ENCODE measurements at places on chromosomes 7 and 10.

DNA sequence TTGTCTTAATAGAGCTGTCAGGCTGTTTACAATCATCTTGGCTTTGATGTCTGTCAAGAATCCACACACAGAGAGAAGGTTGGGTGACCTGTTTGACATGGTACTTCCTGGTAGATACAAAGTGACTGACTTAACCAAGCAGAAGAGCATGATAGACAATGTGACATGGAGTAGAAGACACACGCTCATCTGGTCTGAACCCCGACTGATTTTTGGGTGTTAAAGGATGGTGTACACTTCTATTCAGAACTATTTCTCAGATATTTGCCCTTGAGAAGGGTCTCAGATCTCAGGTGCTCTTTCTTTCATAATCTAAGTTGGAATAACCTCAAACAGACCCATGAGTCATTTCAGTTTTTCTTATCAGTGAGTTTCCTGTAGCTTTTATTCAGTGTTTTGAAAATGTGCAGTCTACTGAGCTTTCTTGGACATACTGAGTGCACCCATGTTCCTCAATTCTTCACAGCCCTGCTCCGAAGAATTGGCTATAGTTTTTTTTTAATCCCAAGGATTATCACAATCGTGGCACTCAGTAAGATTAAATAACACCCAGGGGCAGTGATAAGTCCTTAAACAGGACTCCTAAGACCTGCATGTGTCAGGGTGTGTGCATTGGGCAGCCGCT is 46.4 kb upstream of the NXPH1 start:
- DNase-seq = no peak

GRCh38 chr7:44348300-44348699 is 22.9 kb upstream of the CAMK2B start:
- no peak for DNase-seq

DNA sequence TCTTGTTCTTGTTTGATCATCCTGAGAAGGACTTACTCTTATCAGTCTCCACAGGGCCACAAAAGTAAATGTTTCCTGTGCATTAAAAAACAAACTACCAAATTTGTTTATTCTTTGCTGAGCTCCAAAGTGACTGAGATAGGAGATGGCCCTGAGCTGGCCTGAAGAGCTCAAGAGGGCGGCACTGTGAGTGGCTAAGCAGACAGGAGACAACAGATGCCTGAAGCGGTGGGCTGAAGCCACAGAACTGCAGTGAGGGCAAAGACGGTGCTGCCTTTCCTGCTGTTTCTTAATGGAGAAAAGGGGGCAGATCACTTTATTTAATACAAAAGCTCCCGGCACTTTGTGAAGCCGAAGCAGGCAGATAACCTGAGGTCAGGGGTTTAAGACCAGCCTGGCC is 379.6 kb downstream of the ARL4A start:
- DNase-seq = no peak

DNA sequence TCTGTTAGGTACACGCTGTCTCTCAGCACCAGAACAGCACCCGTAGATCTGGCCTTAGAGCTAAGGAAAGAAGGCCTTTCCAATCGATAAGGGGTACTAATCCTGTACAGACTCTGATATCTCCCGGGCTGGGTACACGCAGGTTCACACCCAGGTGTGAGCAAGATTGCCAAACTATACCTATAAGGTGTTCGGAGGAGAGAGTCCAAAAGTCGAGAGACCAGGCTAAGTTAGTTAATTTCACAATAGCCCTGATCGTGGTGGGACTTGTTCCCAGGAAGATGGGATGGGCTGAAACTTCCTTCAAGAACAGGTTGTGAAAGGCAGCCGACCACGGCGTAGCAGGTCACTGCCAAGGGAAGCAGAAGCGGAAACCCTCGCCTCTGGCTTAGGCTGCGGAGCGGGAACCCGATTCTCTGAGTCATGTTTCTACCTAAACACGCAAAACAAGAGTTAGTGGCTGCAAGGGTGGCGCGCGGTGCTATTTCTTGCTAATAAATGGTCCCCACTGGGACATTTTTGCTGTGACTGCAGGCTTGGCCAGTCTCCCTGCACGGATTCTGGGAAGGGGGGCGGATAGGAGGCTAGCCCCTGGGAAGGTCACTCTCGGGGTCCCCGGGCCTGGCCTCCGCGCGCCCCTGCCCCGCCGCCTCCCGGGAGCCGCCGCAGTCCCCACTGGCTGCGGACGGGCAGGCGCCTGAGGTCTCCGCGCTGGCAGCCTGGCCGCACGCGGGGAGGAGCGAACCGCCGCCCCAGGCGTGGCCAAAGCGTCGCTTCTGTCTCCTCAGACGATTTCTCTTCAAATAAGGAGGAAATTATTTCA is 75.4 kb upstream of the PDSS1 start:
- no peak for DNase-seq

- no peak for DNase-seq
These were observed 758.6 kb downstream of the AUTS2 start for GRCh38 chr7:70356787-70357328.

DNA sequence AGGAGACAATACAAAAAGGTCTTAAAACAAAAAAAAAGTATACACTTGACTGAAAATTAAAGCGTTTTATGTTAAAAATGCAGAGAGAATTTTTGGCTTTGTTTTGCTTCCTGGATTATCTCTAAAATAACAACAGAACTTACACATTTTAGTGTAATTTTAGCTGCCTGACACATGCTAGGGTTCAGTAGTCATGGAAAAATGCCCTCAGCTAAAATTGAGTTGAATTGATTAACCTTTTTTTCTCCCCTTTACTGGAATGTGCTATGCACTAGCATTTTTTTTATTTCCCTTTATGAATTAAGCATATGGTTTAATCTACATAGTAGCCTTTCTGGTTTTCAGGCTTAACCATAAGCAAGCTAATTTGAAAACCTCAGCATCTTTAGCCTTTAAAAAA is 89.9 kb downstream of the ZNF277 start:
- DNase-seq = no peak

GRCh38 chr7:116782177-116782711 is 80.1 kb upstream of the CAPZA2 start:
- no peak for DNase-seq

GRCh38 chr10:23139677-23140076 is 44.3 kb downstream of the MSRB2 start:
- no peak for DNase-seq

DNA sequence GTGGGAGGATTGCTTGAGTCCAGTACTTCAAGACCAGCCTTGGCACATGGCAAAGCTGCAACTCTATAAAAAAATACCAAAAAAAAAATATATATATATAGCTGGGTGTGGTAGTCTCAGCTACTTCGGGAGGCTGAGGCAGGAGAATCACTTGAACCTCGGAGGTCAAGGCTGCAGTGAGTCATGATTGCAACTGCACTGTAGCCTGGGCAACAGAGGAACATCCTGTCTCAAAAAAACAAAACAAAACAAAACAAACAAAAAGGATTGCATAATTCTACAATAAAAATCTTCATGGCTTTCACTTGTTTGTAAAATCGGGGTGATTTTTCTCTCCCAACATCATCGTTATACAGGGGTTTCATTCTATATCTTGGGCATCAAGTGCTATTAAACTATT is 35.1 kb downstream of the GUSB start:
- no peak for DNase-seq

- DNase-seq = no peak
These were observed 49.9 kb upstream of the TMEM26 start for GRCh38 chr10:61503051-61503450.

DNA sequence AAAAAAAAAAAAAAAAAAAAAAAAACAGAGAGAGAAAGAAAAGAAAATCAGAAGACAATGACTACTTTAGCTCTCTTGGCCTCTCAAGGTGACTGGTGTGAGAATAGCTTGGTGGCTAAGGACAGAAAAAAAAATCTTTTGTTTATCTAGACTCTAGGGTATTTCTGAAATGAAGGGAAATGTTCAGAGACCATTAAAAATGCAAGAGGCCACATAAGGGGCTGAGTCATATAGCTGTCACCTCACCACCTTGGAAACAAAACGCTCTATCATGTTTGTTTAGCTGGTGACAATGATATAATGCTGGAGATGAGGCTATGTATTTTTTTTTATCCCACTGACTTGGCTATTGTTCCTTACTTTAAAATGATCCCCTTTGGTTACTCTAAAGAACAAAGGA is 287.0 kb upstream of the CDC14C start:
- no peak for DNase-seq

DNA sequence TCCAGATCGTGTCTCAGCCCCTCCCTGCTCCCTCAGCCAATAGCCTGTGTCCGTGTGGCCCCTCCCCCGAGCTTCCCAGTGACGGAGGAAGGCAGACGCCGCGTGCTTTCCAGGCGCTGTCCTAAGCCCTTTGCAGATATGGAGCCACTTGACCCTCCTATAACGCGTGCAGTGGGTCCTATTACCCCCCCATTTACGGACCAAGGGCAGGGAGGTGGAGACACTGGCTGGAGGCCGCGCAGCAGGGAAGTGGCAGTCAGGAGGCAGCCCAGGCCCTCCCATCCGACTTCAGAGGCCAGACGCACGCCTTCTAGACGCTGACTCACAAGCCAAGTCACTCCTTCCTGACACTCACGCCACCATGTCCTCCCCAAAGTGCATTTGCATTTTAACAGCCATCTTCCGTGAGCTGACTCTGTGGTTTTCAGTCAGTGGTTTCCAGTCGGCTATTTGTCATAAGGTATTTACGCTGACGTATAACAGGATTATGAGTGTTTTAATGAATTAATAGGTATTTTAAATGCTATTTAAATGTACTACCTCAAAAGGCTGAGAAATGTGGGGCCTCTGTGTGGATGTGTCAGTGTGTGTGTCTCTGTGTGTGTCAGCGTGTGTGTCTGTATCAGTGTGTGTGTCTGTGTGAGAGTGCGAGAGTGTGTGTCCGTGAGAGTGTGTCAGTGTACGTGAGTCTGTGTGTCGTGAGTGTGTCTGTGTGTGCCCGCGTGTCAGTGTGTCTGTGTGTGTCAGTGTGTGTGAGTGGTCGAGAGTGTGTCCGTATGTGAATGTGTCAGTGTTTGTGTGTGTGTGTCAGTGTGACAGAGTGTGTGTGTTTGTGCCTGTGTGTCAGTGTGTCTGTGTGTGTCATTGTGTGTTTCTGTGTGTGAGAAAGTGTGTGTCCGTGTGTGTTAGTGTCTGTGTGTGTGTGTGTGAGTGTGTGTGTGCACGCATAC is 92.0 kb upstream of the INSIG1 start:
- peak; percentile 74 for DNase-seq

- DNase-seq = no peak
These were observed 207.3 kb upstream of the LRGUK start for GRCh38 chr7:133919810-133920209.

- no peak for DNase-seq
These were observed 36.0 kb downstream of the KIAA1549 start for GRCh38 chr7:138945154-138945553.

Measured in stimulated activated CD4-positive, alpha-beta T cell treated with anti-CD3 and anti-CD28 coated beads, Interleukin-1b, Interleukin-23, amount 100 ng/mL, for 1 hour (primary cell).